Activated CD4-positive, alpha-beta T cell treated with anti-CD3 and anti-CD28 coated beads for 36 hours (primary cell): ENCODE measurements at places on chromosomes 12 and 14.

DNA sequence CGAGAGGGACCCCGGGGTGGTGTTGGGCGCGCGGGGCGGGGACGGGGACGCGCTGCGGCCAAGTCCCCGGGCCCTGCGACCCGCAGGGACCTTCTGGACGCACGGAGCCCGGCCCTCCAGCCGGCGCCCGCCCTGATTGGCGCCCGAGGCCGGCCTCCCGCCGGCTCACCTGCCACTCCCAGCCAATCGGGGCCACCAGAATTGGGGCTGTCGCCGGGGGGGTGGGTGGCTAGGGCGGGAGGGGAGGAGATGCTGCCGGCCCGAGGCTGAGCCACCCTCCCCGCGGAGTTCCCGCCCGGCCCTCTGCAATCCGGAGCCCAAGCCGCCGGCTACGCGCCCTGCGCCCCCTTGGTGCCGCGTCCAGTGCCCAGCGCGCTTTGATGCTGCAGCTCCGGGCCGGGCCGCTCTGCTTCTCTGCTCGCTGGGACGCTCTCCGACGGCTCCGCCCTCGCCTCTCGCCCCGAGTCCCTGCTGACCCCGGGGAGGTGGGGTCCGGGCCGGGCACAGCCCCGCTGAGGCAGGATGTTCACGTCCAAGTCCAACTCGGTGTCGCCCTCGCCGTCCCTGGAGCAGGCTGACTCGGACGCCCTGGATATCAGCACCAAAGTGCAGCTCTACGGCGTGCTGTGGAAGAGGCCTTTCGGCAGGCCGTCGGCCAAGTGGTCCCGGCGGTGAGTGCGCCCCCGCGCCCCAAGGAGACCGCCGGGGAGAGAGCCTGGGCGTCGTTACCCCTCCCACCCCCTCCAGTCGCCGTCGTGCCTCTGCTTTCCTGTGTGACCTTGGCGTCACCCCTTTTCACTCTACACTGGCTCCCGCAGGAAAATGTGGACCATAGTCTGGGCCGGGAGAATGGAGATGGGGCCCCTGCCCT, at the start of gene PLEKHD1:
TSS of gene PLEKHD1 (plus strand) at position 285 of the 871 bp plus-strand sequence. CDS start at position 523, 238 bp downstream.
- peak; percentile 8 for DNase-seq

DNA sequence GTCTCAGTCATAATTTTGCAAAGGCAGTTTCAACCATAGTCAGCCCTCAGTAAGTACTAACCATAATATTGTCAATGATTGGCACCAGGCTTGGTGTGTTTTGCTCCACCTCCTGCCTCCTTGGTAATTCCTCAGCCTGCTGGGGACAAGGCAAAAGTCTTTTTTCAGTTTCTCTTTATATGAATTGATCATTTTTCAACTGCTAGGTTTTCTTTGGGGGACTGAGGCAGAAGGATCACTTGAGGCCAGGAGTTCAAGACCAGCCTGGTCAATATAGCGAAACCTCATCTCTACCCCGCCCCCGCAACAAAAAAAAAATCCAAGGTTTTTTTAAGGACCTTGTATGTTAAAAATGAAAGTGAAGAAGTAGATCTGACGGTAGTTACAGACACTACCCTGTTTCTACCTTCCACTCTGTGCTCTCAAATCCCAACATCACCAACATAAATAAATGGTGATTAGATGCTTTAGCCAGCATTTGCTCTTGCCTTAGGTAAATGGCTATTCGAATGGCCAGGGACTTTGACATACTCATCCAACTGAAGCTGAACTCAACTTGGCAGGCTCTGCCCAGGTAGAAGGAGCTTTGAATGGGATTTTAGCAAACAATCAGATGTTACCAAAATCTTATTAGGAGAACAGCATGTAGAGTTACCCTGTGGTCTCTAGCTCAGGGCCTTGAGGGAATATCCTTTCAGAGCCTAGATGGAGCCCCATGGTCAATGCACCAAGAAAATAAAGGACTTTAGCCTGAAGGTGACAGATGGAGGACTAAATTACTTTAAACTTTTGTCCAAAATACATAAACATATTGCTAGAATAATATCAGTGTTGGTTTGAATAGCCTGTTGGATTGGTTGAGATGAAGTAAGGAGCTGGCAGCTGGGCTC, 126.9 kb upstream of the AMIGO2 start:
- peak; percentile 45 for DNase-seq

- peak; percentile 8 for DNase-seq
Measured at GRCh38 chr14:34300882-34301734, 160.9 kb downstream of the SPTSSA start.

GRCh38 chr12:62484233-62484632, 17.6 kb downstream of the MON2 start:
- no peak for DNase-seq

DNA sequence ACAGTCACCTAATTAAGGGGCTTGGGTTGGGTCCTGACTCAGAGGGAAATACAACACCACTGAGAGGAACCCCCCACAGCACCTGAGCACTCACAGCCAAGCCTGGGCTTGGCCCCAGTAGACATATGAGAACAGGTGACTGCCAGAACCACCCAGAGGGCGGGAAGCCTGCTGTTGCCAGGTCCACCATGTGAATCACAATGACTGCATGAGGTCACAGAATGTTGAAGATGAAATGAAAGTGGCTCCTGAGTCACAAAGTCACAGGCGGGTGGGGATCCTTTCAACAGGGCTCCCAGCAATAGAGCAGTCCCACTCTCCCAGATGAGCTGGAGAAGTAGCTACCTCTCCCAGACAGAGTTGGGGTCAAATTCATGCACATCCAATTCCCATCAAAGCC, at the start of gene LRRC74A:
TSS of gene LRRC74A (plus strand) at position 287 of the 400 bp plus-strand sequence. CDS start 290 bp downstream, outside the sequence.
- peak; percentile 32 for DNase-seq

DNA sequence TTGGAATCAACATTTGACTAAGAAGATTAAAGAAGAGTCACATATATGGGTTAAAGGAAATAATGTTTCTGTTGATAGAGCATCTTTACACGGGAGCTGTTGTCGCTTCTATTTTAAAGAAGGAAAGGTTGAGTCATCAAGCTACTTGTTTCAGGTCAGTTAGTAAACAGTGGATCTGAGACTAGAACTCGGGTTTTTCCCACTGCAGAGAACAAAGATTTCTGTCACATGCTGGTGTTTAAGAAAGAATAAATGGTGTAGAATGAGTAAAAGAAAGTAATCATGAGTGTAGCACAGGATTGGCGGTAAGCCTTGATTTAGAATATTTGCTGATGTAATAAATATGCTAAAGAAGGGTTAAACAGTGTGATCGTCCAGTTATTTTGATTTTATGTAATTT, 455.5 kb downstream of the AEBP2 start:
- DNase-seq, result no peak

GRCh38 chr12:131682510-131682895, 28.4 kb upstream of the SFSWAP start:
- peak; percentile 65 for DNase-seq

- no peak for DNase-seq
Measured at GRCh38 chr12:44154128-44154527, 318.2 kb downstream of the TMEM117 start.
